NCI-H1105 treated with DMSO at 0.1 percent for 48 hours (cell line): ENCODE measurements at places on chromosomes 3 and 15.

- DNase-seq: peak; percentile 10
Measured at GRCh38 chr3:133488785-133489367, 84.6 kb upstream of the CDV3 start.

- DNase-seq: peak; percentile 43
Measured at GRCh38 chr3:124599779-124600693, 130.2 kb upstream of the UMPS start.

GRCh38 chr3:30319713-30320112 lies 286.7 kb upstream of the TGFBR2 start:
- DNase-seq: peak; percentile 35

DNA sequence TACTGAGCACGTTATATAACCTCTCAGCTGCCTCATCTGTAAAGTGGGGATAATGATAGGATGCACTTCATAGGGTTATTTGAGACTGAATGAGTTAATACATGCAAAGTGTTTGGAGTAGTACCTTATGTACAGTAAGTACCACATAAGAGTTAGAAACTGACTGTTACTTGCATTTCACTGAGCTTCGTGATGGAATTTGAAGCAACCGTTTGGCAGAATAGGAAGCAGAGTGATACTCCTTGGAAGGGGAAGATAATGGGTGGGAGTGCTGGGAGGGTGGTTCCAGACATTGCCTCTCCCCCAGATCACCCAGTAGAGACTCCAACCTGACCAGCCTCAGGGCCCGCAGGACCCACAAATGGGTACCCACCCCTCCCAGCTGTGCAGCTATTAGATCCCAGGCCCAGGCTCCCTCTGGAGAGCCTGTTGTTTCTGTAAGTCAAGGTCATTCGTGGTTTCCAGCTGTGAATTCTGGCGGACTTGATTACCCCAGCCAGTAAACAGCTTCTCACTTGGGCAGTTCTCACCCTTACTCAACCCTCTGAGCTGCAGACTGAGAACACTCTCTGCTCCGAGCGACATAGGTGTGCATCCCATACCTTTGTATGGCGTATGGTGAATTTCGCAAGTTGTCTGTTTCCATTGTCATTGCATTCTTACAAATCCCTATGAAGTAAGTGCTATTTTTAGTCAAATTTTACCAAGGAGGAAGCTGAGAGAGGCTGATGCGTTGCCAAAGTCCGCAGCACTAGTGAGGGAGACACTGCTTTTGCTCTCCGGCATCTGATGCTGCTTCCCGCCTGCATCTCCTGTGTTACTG lies 11.1 kb downstream of the ALPK3 start:
- DNase-seq: no peak

DNA sequence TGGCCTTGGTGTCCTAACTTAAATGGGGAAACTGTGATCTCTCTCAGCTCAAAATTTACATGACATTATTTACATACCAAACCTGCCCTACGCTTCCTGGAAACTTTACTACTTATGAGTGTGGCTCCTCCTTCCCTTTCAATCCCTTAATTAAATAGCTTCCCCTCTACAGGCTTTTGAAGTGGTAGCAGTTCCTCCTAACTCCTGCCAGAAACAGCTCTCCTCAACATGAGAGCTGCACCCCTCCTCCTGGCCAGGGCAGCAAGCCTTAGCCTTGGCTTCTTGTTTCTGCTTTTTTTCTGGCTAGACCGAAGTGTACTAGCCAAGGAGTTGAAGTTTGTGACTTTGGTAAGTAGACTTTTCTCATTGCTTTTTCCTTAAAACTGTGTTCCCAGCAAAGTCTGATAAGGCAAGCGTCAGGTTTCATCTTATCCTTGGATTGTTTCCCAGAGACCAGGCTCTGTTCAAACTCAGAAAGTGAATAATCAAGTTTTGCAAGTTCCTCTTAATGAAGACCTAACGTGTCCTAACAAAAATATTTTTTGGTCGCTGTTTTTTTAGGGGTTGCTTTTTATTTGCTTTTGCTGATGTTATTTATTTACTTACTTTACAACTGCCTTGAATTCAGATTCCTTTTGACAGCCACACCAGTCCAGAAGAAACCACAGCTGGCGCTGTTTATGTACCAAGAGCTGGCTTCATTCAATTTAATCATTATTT lies at the start of gene ACP3:
Gene ACP3, plus strand, starts transcription at position 179 of the 720 bp plus-strand sequence. Its CDS starts 50 bp downstream, at position 229.
- DNase-seq: peak; percentile 96

GRCh38 chr15:48177766-48178647 lies at the start of gene MYEF2:
Gene MYEF2, minus strand, starts transcription at chr15:48178295. Its CDS starts 58 bp downstream, at chr15:48178237.
- peak; percentile 73 for DNase-seq

- no peak for DNase-seq
Measured at GRCh38 chr3:134917631-134918030, 122.6 kb downstream of the EPHB1 start.

GRCh38 chr3:128004661-128005060 lies 47.6 kb upstream of the SEC61A1 start:
- DNase-seq: no peak

DNA sequence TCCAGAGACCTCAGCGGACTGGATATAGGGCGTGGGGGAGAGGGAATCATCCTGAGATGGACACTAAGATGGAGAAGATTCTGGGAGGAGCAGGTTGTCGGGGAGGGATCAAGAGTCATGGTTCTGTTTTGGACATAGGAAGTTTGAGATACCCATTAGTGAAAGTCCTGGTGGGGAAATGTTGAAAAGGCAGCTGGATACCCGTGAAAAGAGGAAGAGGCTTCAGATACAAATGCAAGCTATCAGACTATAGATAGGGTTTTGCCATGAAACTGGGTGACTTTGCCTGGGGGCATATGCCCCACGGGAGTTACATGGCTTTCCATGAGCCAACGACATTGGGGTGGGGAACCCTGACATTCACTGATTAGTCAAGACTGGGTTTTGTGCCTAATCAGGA lies 1.1 kb upstream of the GPR62 start:
- no peak for DNase-seq

DNA sequence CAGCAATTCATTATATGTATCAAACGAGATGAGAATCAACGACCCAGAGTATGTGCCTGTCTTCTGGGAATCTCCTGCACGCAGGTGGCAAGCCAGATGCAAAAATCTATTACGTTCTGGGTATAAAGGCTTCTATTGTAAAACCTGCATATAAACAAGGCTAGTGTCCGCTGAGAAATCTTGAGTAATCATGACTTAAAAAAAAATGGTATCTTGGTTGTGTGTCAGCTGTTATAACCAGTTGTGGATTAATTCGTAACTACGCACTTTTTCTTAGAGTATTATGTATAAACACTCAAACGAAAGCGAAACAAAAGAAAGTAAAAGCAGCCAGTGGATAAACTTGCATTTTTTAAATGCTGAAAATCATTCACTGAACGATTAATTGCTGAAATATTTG lies 509.1 kb downstream of the RSL24D1 start:
- DNase-seq: no peak

- no peak for DNase-seq
Measured at GRCh38 chr3:129524081-129524480, 4.4 kb upstream of the RHO start.

DNA sequence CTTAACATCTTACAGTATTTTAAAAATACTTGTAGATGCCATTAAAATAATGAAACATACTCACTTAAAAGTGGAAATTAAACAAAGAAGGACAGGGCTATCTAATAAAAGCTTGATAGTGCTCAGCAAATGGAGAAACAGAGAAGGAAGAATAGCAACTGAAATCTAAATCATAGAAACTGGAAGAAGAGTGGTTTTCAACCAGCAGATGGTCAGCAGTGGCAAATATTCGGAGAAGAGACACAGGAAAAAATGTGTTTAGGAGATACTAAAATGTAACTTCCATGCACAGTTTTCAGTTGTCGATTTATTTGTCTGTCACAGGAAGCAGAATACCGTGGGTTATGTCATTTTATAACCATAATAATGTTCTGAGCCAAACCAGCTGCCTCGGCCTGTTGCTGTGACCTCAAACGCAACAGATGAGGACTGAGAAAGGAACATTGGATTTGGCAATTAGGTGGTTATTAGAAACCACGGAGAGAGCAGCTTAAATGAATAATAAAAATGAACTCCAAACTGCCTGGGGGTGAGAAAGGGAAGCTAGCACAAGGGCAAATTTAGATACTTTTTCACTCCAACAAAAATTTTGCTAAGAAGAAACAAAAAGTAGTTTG lies 246.6 kb upstream of the KCNMB2 start:
- no peak for DNase-seq

GRCh38 chr3:136343446-136343845 lies 93.3 kb downstream of the PCCB start:
- DNase-seq: peak; percentile 76

GRCh38 chr15:55992769-55993110 lies 672 bp downstream of the NEDD4 start:
- no peak for DNase-seq

DNA sequence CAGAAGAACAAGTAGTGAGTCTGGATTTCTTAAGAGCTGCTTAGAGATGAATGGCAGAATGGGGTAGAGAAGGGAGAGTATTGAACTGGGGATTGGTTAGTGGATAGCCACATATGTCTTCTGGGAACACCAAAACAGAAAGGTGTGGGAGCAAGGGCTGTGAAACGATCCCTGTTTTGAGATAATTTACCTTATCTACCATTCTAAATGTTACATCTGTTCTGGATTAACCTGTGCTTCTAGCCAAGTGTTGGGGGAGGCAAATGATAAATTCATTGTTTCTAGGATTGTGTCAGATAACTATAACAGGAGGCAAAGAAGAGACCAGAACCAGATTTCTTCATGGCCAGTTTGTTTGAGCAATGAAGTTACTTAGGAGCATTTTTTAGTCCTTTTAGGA lies 8.4 kb downstream of the NR1D2 start:
- no peak for DNase-seq

- DNase-seq: no peak
Measured at GRCh38 chr3:98710067-98710659, 53.0 kb upstream of the ST3GAL6 start.

DNA sequence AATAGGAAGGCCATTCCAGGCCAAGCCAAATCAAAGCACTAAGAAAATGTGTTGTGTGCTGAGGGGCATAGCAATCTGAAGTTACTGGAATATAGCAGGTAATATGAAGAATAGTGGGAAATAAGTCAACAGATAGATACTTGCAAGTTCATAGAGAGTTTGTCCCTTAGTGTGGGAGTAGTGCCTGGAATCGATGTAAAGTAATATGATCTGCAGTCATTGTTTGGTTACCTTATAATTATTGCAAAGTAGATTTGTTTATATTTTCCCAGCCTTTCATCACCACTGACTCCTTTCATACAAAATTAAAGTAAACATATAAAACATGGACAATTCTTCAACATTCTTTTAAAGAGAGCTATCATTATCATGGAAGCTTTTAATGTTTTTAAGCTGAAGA lies 420.9 kb upstream of the NECTIN3 start:
- DNase-seq: peak; percentile 46

DNA sequence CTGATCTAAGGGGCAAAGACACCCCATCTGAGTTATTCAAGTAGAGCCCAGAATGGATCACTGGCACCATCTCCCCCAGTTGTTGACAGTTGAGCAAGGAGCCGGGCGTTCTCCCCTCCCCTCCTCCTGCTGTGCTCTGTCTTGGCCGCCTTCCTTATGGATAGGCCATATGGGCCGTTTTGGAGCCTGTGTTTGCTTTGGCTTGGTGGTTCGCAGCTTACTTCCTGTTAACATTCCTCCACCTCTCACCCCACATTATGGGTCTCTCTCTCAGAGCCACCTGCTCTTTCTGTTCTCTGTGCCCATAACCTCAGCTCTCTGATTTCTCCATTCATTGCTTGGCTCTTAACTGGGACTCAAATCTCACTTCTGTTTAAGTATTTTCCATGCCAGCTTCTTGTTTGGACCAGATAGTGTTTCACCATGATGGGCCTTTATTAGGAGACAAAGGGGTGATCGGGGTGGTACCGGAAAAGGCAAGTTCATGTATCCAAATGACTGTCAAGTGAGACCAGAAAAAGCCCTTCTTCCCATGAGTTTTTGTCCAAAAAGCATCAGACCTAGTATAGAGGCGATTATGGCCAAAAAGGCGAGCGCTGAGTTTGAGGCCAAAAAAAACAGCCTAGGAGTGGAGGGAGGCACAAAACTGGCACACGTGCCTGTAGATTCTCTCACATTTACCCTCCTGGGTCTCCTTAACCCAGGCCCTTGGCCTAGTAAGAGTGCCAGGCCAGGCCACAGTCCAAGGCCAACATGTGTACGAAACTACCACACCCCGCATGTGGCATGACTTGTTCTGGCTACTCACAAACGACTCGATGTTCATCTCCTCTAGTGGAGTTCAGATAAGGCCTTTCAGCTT lies 62.6 kb downstream of the DUT start:
- DNase-seq: no peak

- DNase-seq: no peak
Measured at GRCh38 chr3:133599280-133599679, 25.8 kb downstream of the CDV3 start.

DNA sequence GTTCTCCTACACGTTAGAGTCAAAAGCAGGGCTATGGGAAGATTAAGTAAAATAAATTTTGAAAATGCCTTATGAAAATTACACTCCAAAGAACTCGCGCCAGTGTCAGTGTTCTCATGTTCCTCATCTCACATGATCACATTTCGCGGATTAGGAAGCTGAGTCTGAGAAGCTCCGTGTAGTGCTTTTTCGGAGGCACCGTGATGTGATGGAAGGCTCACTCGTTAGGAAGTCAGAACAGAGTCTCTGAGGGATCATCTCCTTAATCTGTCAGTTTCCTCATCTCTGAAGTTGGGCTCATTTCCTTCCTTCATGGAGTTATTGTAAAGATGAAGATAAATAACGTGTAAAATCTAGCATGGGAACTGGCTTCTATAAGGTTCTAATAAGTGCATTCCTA lies 3.2 kb downstream of the ADIPOQ start:
- DNase-seq: no peak

- DNase-seq: no peak
Measured at GRCh38 chr15:40937762-40938535, 8.8 kb downstream of the DLL4 start.

GRCh38 chr3:69649120-69650065 lies 89.9 kb upstream of the MITF start:
- DNase-seq: no peak

DNA sequence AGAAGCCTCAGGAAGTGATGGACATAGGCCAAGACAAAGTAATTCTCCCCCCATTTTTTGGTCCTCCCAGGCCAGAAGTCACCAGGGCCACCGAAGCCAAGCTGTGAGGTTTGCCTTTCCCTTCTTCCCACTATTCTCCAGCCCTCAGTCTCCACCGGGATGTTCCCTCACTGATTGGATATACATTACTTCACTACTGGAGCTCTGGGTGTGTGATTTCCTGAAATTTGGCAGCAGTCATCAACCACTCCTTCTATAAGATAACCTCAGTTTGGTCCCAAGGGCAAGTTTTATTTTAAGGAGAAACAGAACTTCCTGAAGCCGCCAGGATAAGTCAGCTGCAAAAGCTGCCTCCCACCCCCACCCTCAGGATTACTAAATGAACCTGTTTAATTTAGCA lies 11.3 kb downstream of the SLCO2A1 start:
- no peak for DNase-seq

- DNase-seq: no peak
Measured at GRCh38 chr15:89119489-89120478, 31.5 kb downstream of the ABHD2 start.

- no peak for DNase-seq
Measured at GRCh38 chr3:38576526-38577370, 72.7 kb downstream of the SCN5A start.

DNA sequence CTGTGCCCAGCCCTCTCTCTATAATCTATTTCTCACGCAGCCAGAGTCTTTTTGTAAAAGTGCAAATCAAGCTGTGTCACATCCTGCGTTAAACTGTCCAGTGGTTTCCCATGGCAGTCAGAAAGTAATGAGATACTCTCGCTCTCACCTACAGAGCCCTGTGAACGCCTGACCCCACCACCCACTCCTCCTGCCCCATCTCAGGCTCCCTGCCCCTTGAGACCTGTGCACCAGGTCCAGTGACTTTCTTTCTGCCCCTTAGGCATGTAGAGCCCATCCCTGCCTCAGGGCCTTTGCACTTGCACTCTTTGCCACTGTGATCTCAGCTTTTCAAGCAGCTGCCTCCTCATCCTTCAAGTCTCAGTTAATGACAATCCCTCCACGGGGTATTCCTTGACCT lies 58.3 kb upstream of the RASGRP1 start:
- DNase-seq: no peak
